ENCODE measurements at places on chromosomes 6 and 20. TPM values are rescaled to one million over a fixed set of nuclear protein-coding genes. Genes with fewer than 3 reads are reported as not detected.

GRCh38 chr6:75422024-75422639, 71.5 kb downstream of the FILIP1 start:
- DNase-seq = no peak

The EFCAB8 gene
- not detected for total RNA-seq

The C20orf204 gene
- total RNA-seq = 0.35 TPM

- peak; percentile 86 for DNase-seq
Observed at GRCh38 chr20:17836303-17836861, 132.2 kb downstream of the SNX5 start.

The GTSF1L gene
- total RNA-seq = not detected

Measured in left ventricle myocardium superior (tissue), 1 donor.